ENCODE measurements at places on chromosomes 6 and 20.

DNA sequence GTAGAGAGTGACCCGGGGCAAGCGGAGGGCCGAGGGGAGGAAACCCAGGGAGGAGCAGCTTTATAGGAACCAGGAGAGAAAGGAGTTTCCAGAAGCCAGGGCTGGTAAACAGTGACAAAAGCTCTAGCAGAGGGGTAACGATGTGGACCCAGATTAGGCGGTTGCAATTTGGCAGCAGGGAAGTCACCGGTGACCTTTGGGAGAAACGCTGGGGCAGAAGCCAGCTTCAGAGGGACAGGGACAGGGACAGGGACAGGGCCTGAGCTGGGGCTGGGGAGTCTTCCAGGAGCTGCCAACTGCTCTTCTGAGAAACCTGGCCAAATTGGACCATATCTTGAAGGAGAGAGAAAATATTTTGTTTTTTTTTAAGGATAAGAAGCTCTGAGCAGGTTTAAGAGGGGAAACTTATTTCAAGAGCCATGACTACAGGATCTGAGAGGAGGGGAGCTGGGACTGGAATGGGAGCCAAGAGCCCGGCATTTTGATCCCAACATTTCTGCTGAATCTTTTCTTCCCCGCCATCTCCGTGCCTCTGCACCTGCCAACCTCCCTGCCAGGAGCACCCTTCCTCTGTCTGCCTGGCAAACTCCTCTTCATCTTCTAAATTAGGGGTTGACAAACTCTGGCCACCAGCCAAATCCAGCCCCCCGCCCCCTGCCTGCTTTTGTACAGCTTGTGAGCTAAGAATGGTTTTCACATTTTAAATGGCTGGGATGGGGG is 22.6 kb upstream of the PREX1 start:
- no peak for DNase-seq

DNA sequence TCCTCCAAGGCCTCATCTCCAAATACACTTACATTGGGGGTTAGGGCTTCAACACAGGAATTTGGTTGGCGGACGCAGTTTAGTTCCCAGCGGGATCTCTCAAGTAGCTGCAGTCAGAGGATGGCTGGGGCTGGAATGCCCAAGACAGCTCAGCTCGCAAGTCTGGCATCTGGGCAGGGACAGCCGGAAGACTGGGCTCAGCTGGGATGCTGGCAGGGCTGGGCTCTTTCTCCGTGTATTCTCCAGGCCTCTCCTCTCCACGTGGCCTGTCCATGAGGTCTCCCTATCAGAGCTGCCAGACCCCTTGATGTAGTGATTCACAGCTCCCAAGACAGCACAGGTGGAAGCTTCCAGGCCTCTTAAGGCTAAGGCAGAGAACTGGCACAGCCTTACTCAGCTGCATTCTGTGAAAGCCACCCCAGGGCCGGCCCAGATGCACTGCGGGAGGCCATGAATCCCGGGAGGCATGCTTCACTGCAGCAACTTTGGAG is 5.0 kb downstream of the FGD2 start:
- DNase-seq: no peak

- no peak for DNase-seq
Observed at GRCh38 chr20:45341579-45341938, 6.7 kb downstream of the SDC4 start.

DNA sequence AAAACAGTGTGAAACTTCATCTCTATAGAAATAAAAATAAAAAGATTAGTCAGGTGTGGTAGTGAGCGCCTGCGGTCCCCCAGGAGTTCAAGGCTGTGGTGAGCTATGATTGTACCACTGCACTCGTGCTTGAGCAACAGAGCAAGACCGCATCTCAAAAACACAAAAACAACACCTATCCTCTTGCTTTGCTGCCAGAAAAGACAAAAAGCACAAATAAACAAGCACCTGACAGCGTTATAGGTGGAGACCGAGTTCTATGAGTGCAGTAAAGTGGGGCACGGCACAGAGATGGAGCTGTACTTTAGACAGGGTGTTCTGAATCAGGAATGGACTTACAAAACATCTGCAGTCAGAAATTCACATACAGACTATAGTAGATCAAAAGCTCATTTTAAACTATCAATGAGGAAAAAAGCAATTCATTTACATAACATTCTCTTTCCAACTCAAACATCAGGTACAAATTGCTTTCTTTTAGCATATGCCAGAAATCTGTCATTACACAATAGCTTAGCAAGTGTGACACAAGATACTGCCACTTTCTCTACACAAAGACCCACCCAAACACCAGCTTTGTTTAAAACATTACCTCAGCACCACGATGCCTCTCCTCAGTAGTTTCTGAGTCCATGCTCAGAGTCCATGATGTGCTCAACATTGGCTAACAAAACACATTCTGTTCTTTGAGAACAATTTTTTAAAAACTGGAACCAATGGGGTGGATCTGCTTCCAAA is 10.1 kb downstream of the EZR start:
- no peak for DNase-seq

- no peak for DNase-seq
Observed at GRCh38 chr6:143581835-143582480, 70.4 kb upstream of the FUCA2 start.

DNA sequence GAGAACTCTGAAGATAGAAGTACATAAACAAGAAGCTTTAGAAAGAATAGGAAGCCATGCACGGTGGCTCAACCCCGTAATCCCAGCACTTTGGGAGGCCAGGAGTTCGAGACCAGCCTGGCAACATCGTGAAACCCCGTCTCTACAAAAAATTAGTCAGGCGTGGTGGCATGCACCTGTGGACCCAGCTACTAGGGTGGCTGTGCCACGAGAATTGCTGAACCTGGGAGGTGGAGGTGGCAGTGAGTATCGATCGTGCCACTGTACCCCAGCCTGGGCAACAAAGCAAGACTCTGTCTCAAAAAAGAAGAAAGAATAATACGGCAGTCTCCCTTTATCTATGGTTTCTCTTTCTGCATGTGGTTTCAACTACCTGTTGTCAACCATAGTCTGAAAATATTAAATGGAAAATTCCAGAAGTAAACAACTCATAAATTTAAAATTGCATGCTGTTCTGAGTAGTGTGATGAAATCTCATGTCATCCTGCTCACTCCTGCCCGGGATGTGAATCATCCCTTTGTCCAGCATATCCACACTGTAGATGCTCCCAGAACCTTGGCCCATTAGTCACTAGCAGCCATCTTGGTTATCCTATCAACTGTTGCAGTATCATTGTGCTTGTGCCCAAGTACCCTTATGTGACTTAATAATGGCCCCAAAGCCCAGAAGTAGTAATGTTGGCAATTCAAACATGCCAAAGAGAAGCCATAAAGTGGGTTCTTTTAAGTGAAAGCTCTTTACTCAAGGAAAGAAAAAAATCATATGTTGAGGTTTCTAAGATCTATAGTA is 22.1 kb downstream of the DEK start:
- no peak for DNase-seq

DNA sequence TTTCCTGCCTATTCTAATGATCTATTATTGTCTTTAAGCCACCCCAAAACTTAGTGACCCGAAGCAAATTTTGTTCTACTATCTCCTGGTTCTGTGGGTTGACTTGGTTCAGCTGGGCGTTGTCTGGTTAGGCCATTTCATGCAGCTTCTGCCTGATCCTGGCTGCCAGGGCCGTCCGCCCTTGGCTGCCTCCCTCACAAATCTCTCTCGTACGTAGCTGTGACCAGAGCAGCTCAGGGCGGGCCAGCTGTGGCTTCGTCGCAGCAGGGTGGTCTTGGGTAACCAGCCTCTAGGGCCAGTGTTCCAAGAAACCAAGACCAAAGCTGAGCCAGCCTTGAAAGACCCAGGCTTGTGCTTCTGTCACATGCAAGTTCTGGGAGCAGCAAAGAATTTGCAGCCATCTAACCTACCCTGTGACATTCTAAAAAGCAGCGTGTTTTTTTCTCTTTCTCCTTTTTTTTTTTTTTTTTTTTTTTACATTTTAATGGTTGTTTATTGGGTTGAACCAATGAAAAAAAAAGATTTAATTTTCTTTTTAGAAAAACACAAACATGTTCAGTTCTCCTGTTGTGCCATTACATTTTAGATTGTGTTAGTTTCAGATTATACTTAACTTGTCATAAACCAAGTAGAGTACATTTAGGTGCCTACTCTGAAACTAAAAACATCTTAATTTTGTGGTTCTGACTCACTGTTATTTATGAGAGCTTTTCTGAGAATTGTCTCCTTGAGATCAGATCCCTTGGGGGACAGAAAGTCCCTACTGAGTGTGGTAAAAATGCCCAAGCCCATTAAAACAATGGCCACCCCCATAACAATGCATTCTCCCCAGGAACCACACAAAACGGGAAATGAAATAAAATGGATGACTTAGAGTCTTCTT is 83.9 kb downstream of the ZDHHC14 start:
- DNase-seq: no peak

DNA sequence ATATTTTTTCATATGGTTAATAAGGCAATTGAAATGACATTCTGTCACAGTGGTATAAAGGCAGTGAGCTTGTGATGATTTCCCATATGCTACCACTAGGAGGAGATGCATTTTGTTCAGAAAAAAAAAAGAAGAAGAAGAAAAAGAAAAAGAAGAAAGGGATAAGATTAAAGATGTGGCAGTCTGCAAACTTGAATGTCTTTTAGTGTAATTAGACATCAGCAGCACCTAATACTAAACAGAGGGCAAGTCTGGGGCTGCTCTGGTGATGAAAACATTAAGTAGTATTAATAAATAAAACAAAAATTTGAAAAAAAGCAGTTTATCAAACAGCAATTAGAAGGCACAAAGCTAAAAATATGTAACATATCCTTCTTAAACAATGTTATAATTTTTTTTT is 95.4 kb upstream of the DEFB112 start:
- no peak for DNase-seq

DNA sequence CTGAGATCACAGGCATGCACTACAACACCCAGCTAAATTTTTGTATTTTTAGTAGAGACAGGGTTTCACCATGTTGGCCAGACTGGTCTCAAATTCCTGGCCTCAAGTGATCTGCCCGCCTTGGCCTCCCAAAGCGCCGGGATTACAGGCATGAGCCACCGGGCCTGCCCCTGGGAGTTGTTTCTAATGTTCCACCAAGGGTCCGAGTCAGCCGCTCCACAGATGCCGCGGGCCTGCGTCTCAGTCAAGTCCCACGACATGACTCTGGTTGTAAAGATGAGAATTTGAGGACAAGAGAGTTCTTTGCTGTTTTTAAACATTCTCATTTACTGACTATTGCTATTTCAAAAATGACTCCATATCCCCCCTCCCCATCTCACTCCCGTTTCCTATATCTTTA is 30.8 kb downstream of the BNIP5 start:
- DNase-seq: no peak

GRCh38 chr20:5002077-5002413 is 735 bp upstream of the SLC23A2 start:
- no peak for DNase-seq

GRCh38 chr6:107632381-107633136 is 142.6 kb downstream of the SOBP start:
- no peak for DNase-seq

DNA sequence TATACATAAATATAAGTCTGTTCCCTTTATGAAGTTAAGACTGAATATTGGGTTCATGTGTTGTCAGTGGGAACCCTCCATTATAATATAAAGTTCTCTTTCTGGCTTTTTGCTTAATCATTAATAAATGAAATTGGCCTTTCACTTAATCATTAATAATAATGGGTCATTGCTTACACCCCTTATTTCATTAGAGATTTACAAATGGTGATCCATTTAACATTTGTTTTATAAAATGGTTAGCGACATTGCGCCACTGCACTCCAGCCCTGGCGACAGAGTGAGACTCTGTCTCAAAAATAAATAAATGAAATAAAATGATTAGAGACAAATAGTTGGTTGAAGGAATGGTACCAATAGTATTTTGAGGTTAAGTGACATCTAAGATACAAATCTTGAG is 18.5 kb downstream of the DDX43 start:
- no peak for DNase-seq

DNA sequence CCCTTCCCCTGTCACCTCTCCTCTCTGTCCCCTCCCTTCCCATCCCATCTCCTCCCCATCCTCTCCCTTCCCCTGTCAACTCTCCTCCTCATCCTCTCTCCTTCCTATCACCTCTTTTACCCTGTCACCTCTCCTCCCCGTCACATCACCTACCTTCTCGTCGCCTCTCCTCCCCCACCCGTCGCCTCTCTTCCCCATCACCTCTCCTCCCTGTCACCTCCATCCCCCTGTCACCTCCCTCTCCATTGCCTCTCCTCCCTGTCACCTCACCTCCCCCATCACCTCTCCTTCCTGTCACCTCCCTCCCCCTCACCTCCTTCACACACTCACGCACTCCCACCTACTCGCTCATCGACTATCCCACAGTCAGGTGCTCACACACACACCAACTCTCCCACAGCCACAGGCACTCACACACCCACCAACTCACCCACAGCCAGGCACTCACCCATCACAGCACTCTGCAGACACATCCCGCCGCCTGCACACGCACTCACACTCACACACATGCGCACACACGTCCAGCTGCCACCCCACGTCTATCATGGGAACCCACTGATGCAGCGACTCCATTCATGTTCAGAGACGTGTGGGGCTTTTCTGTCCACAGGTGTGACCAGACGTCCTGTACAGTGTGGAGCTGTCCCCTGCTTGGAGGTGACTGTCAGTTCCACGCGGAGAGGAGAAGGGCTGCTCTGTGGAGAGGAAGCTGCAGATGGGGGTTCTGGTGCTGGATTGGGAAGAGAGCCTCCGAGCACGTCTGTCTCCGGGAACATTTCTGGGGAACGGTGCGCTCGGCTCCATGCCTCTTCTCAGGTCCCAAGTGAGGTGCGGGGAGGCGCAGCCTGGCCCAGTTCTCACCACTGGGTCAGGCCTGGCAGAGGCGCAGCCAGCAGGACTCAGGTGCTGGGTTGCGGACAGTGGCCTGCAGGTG is 184.3 kb downstream of the TTLL2 start:
- no peak for DNase-seq

GRCh38 chr6:121451250-121451649 is 15.8 kb downstream of the GJA1 start:
- no peak for DNase-seq

GRCh38 chr20:32052778-32053362 is 828 bp downstream of the HCK start:
- no peak for DNase-seq

DNA sequence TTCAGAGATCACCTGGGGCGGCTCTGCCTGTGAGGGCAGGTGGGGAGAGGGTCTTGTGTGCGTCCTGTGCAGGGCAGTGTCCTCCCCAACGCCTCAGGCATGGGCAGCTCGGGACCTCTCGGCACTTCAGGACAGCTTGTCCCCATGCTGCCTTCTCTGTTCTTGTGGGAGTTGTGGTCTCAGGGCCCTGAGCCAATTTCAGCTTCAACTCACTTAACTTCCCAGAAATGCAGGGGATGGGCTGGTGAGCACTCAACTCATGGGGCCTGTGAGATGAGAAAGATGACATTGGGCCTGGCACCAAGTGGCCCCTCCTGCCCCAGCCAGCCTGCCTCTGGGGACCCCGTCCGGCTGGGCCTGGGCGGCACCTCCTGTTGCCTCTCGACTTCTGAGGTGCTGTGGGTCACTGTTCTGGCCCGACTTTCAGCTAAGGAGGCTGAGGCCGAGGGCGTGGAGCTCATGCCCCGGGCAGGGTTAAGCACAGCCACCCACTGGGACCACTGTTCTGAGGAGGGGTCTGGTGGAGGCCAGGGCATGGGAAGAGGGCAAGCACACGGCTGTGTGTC is 6.7 kb downstream of the RGS19 start:
- DNase-seq: no peak

GRCh38 chr6:96795481-96795880 is 41.8 kb downstream of the GPR63 start:
- DNase-seq: no peak

Data from stimulated activated CD8-positive, alpha-beta memory T cell treated with anti-CD3 and anti-CD28 coated beads, Interleukin-7, amount 100 ng/mL, for 4 hours (primary cell).